Smooth muscle cell of the umbilical artery (primary cell): ENCODE measurements at places on chromosomes 11 and 22. TPM values are rescaled to one million over a fixed set of nuclear protein-coding genes. Genes with fewer than 3 reads are reported as not detected.

Gene PHF21B
- total RNA-seq = not detected in 2 replicates

Gene KCNK4
- not detected in 2 replicates for total RNA-seq

Gene HEPACAM
- total RNA-seq = not detected in 2 replicates

Gene CTTN
- 510 and 566 TPM in 2 replicates for total RNA-seq

Gene TSGA10IP
- not detected in 2 replicates for total RNA-seq

Gene FOLH1
- total RNA-seq = not detected in 2 replicates

Gene SPON1
- 0.55 and 3.9 TPM in 2 replicates for total RNA-seq

Gene CSF2RB
- total RNA-seq = under 0.01 and 0.05 TPM in 2 replicates

Gene MYBPC3
- not detected in 2 replicates for total RNA-seq

Gene OR51A4
- total RNA-seq = not detected in 2 replicates

Gene CRYBB2
- not detected in 2 replicates for total RNA-seq

Gene ACTN3
- under 0.01 and 0.09 TPM in 2 replicates for total RNA-seq

Gene ABCG4
- total RNA-seq = under 0.01 and 0.32 TPM in 2 replicates

Gene SERPING1
- total RNA-seq = 4.5 and 7.9 TPM in 2 replicates

Gene OR51B2
- total RNA-seq = not detected in 2 replicates

Gene APOL5
- total RNA-seq = not detected in 2 replicates

Gene TYR
- not detected in 2 replicates for total RNA-seq

Gene FAM83F
- total RNA-seq = not detected in 2 replicates

Gene SLN
- not detected in 2 replicates for total RNA-seq

Gene LRRC32
- 59.0 and 86.1 TPM in 2 replicates for total RNA-seq

Gene OR52E8
- total RNA-seq = not detected in 2 replicates

Gene ATG13
- total RNA-seq = 61.2 and 75.2 TPM in 2 replicates

Gene FJX1
- total RNA-seq = 13.7 and 33.4 TPM in 2 replicates

Gene NAALAD2
- 1.0 and 2.4 TPM in 2 replicates for total RNA-seq

Gene MMP8
- 1.4 and 1.5 TPM in 2 replicates for total RNA-seq

Gene INPP5J
- total RNA-seq = 0.30 and 0.74 TPM in 2 replicates

Gene CFAP68
- total RNA-seq = 8.1 and 8.6 TPM in 2 replicates

Gene CTSC
- 94.1 and 110 TPM in 2 replicates for total RNA-seq

Gene UBQLN3
- total RNA-seq = 0.14 TPM in 1 of 2 replicates, not detected in the other

Gene FGF3
- not detected in 2 replicates for total RNA-seq

Gene OR52I2
- not detected in 2 replicates for total RNA-seq

Gene GAB4
- total RNA-seq = not detected in 2 replicates

Gene SLC22A9
- not detected in 2 replicates for total RNA-seq

Gene HEPHL1
- under 0.01 and 0.09 TPM in 2 replicates for total RNA-seq

Gene PHLDA2
- total RNA-seq = 5.0 and 13.2 TPM in 2 replicates

Gene FDXACB1
- 2.6 and 2.7 TPM in 2 replicates for total RNA-seq

Gene MUC5AC
- total RNA-seq = not detected in 2 replicates

Gene KBTBD3
- total RNA-seq = 1.3 and 3.3 TPM in 2 replicates

Gene C11orf16
- not detected in 2 replicates for total RNA-seq
